ENCODE measurements at places on chromosomes 5 and 9. TPM values are rescaled to one million over a fixed set of nuclear protein-coding genes. Genes with fewer than 3 reads are reported as not detected.

- H3K4me3 ChIP-seq: no peak overlapping the region
- peaks cover 2% of the 10 kb centered on the region for H3K27me3 ChIP-seq
- no peak for DNase-seq
- H3K27ac ChIP-seq: no peak overlapping the region
- no peaks in the 10 kb centered on the region for H3K36me3 ChIP-seq
Measured at GRCh38 chr9:135309763-135310125, 169.8 kb upstream of the PPP1R26 start.

GRCh38 chr5:68289498-68289897, 73.9 kb downstream of the PIK3R1 start:
- DNase-seq: no peak
- no peak overlapping the region for H3K27ac ChIP-seq
- H3K36me3 ChIP-seq: peaks cover 32% of the 10 kb centered on the region
- peaks cover 31% of the 10 kb centered on the region for H3K4me1 ChIP-seq

DNA sequence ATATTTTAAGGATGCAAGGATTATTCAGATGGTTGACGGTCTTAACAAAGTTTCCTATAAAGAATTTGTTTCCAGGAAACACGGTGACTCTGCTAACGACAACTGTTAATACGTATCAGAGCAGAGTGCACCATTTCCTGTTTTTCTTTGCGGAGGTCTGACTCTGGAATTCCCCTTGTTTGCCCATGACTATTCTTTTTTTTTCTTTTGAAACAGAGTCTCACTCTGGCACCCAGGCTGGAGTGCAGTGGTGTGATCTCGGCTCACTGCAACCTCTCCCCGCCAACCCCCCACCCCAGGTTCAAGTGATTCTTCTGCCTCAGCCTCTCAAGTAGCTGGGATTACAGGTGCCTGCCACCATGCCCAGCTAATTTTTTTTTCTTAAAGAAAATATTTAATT, 115.9 kb downstream of the CDC42SE2 start:
- H3K36me3 ChIP-seq: no peaks in the 10 kb centered on the region
- DNase-seq: peak; percentile 90
- peaks cover 81% of the 10 kb centered on the region for H3K4me1 ChIP-seq
- H3K27me3 ChIP-seq: no peaks in the 10 kb centered on the region

- no peak overlapping the region for H3K27ac ChIP-seq
- DNase-seq: no peak
Measured at GRCh38 chr9:18928711-18929110, 104.3 kb downstream of the SAXO1 start.

GRCh38 chr5:159560088-159560487, 229.8 kb upstream of the IL12B start:
- H3K4me3 ChIP-seq: no peak overlapping the region
- no peak for DNase-seq

- no peak overlapping the region for H3K4me3 ChIP-seq
- no peak overlapping the region for H3K27ac ChIP-seq
- no peak for DNase-seq
- no peaks in the 10 kb centered on the region for H3K27me3 ChIP-seq
- peaks cover 64% of the 10 kb centered on the region for H3K36me3 ChIP-seq
Measured at GRCh38 chr9:33329979-33330378, 39.7 kb downstream of the NFX1 start.

DNA sequence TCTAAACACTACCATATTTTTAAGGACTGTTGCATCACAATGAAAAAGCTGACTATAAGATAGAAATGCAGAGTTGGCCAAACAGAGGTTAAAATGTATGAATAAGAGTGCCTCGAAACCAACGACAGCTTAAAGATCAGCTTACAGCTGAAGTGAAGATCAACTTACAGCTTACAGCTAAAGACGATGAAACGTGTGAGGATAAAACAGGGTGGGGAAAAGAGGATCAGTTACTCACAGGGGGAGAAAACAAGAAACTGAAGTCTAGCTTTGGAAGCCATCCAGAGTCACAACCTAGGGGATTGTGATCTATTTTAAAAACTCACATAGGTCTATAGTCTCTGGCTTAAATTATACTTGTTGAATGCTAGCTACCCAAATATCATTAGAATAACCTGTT, 220.0 kb downstream of the SNCAIP start:
- H3K36me3 ChIP-seq: no peaks in the 10 kb centered on the region
- no peak for DNase-seq
- H3K27ac ChIP-seq: no peak overlapping the region
- H3K4me3 ChIP-seq: no peak overlapping the region
- H3K4me1 ChIP-seq: no peaks in the 10 kb centered on the region

- no peak overlapping the region for H3K27ac ChIP-seq
- no peak for DNase-seq
- no peak overlapping the region for H3K4me3 ChIP-seq
- H3K27me3 ChIP-seq: no peaks in the 10 kb centered on the region
- no peaks in the 10 kb centered on the region for H3K4me1 ChIP-seq
Measured at GRCh38 chr5:15577831-15578230, 77.9 kb downstream of the FBXL7 start.

- DNase-seq: no peak
- H3K4me3 ChIP-seq: no peak overlapping the region
- H3K27ac ChIP-seq: no peak overlapping the region
- H3K36me3 ChIP-seq: no peaks in the 10 kb centered on the region
- no peaks in the 10 kb centered on the region for H3K4me1 ChIP-seq
Measured at GRCh38 chr9:117245175-117245829, 169.6 kb downstream of the ASTN2 start.

- H3K36me3 ChIP-seq: no peaks in the 10 kb centered on the region
- no peak overlapping the region for H3K27ac ChIP-seq
- H3K27me3 ChIP-seq: peaks cover 35% of the 10 kb centered on the region
- no peak overlapping the region for H3K4me3 ChIP-seq
Measured at GRCh38 chr9:36759976-36760375, 187.3 kb downstream of the MELK start.

DNA sequence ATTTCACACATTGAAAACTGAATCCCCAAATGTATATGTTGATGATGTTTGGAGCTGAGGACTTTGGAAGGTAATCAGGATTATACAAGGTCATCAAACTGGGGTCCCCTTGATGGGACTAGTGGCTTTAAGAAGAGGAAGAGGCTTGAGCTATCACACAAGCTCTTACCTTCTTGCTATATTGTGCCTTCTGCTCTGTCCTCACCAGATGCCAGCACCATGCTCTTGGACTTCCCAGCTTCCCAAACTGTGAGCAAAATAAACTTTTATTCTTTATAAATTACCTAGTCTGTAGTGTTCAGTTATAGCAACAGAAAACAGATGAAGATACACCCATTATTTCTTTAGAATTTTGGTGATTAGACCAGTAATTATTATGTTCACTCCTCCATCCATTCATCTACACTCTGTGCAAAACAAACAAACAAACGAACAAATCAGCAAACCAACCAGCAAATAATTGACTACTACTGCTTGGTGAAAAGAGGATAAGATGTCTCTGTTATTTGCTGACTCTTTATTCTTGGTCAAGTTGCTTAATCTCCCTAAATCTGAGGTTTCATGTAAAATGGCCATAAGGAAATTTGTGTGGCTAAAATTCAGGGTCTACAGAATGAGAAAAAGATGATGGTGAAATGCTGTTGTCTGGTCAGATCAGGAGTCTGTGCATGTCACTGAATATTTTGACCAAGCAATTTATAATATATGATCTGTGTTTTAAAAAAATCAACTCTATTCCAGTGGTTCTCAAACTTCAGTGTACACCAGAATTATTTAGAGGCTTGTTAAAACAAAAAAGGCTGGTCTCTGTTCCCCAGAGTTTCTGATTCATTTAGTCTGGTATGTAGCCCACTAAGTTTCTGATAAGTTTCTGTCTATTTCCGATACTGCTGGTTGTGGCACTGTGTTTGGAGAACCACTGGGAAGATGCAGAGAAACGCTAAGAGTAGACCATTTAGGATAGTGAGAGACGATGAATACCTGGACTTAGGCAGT, 854.1 kb downstream of the MAT2B start:
- H3K27me3 ChIP-seq: no peaks in the 10 kb centered on the region
- no peak for DNase-seq
- H3K4me1 ChIP-seq: no peaks in the 10 kb centered on the region
- H3K27ac ChIP-seq: no peak overlapping the region
- H3K36me3 ChIP-seq: no peaks in the 10 kb centered on the region

DNA sequence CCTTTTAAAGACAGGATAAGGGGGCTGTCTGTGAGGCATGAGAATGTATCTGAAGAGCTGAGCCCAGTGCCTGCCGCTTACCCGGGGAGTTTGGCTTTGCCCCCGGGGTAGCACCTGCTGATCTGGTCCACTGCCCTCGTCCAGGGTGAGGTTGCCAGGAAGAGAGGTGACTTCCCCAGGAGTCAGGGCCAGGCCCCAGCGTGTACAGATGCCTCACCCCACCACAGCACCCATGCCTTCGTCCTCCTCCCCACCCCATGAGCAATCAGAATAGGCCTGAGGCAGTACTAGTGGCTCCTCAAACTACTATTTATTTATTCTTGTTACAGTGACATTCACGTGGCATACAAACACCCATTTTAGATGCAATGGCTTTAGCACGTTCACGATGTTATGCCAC, 15.7 kb upstream of the AIF1L start:
- H3K4me3 ChIP-seq: no peak overlapping the region
- no peaks in the 10 kb centered on the region for H3K27me3 ChIP-seq
- no peaks in the 10 kb centered on the region for H3K4me1 ChIP-seq
- no peak overlapping the region for H3K27ac ChIP-seq
- no peak for DNase-seq
- no peaks in the 10 kb centered on the region for H3K36me3 ChIP-seq

- no peak overlapping the region for H3K4me3 ChIP-seq
- H3K27me3 ChIP-seq: no peaks in the 10 kb centered on the region
- no peaks in the 10 kb centered on the region for H3K4me1 ChIP-seq
Measured at GRCh38 chr5:161261668-161262323, 284.7 kb downstream of the GABRB2 start.

GRCh38 chr9:4812858-4813257, 20.1 kb downstream of the RCL1 start:
- H3K4me3 ChIP-seq: no peak overlapping the region
- H3K27ac ChIP-seq: no peak overlapping the region
- peaks cover 15% of the 10 kb centered on the region for H3K4me1 ChIP-seq
- no peaks in the 10 kb centered on the region for H3K27me3 ChIP-seq
- no peaks in the 10 kb centered on the region for H3K36me3 ChIP-seq
- no peak for DNase-seq

COL23A1 gene
- total RNA-seq: 0.20 TPM

CRB2 gene
- 2.4 TPM for total RNA-seq

LCN12 gene
- 1.9 TPM for total RNA-seq
